Renal pelvis (tissue), 12 donors: ENCODE measurements at places on chromosomes 2 and 18.
A peak's percentile ranks its signal among the peaks of the same experiment; 100 is the strongest.

DNA sequence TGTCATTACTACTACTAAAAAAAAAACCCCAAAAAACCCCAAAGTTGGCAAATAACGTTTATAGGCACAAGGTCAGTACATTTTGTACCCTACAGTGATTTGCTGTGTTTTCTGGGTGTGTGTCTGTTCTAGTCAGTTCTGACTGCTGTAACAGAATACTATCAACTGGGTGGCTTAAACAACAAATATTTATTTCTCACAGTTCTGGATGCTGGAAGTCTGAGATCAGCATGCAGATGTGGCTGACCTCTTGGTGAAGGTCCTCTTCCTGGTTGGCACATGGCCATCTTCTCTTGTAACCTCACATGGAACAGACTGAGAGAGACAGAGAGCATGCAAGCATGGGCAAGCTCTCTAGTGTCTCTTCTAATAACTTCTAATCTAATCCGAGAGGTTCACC is 103.1 kb downstream of the CERS6 start:
- no peak for DNase-seq

DNA sequence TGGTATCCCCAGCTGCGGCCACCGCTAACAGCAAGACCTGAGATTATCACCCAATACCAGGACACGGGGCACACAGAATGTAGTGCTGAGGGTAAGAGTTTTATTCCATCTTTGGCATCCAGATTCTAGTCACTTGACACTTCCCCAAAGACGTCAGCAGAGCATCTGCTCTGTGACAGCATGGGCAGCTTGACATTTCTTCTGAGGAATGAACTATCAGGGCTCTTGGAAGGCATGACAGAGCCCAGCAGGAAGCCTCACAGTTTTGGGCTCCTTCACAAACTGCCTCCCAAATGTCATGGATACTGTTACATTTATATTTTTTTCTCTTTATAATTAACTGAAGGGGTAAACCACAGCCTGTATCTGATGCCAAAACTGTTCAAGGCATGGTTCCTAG is 1010.7 kb downstream of the TDRD15 start:
- no peak for DNase-seq

- no peak for DNase-seq
These were observed 103.9 kb upstream of the HS6ST1 start for GRCh38 chr2:128422571-128422970.

GRCh38 chr2:232931636-232932035 is 61.6 kb downstream of the SNORC start:
- DNase-seq: no peak

DNA sequence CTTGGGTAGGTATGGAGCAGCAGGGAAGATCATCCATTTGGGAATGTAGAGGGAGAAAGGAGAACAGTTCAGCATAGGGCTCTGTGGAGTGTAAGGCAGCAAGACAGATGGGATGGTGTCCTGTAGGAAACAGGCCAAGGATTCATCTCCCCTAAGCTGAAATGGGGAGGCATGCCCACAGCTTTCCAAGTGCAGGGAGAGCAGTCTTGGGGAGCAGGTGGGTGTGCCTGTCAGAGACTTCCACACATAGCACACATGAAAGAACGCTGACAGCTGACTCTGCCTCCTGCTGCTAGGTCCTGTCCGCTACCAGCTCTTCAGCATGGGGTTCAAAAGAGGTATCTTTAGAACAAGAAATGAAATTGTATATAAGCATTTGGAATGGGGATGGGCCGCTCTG is 9.0 kb downstream of the SETBP1 start:
- DNase-seq: no peak

GRCh38 chr18:28189400-28190239 is 12.7 kb upstream of the CDH2 start:
- DNase-seq: no peak

DNA sequence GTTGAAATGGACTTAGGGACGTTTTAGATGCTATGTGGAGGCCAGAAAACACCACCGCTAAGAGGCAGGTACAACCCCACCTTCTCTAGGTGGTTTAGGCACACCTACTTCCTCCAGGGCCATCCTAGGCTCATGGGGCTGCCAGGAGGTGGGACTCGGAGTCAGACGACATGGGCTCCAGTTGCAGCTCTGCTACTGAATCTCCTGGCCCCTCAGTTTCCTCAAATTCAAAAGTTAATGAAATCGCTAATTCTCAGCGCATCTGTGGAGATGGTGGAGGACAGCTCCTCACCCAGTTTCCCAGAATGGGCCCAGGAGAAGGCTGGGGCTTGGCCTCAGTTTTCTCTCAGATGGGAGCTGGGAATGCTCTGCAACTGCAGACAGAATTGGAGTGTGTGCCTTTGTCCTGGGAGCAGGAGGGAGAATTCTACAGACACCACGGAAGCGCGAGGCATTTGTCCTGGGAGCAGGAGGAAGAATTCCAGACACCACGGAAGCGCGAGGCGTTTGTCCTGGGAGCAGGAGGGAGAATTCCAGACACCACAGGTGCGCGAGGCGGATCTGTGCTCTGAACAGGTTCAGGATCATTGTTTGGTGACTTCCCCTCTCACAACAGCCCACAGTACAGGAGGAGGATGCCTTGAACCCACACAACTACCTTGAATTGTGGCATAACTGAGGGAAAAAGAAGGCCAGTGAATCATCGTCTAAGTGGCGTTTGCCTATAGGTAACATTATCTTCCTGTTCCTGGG is 103.7 kb upstream of the PXDN start:
- no peak for DNase-seq

- DNase-seq: peak; percentile 15
These were observed 82.7 kb downstream of the ORC4 start for GRCh38 chr2:147937744-147938349.

DNA sequence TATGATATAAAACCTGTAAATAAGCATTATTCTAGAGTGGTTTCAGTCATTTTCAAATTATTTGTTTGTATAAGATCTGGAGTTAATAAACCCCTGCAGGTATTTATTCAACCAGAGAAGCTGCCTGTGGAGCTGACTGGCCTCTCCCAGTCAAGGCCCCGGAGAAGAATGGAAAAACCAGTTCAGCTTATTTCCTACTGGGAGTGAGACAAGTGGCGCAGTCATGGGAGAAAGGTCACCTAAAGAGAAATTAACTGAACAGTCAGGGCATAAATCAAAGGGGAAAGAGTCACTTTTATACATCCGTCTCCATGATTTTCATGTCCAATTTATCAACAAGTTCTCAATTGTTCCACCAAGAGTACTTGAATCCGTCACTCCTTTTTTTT is 240.9 kb downstream of the RNF152 start:
- no peak for DNase-seq

DNA sequence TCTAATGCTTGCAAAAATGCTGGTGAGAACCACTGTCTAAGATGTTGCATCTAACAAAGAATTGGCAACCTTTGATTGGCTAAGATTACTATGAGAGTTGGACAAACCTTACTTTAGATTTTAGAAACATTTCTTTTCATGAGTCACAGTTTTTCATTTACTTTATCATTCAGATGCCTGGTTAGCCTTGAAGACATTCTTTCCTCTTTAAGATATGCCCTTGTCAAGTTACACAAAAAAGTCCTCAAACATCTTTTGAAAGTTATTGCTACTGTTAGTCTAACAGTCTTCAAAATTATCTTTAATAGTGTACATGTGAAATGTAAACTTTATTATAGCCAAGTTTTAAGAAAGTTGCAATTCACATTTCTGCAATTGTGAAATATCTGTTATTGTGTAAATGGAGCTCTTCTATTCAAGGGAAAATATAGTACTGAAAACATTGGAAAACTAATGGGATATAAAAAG is 276.3 kb downstream of the RND3 start:
- no peak for DNase-seq

DNA sequence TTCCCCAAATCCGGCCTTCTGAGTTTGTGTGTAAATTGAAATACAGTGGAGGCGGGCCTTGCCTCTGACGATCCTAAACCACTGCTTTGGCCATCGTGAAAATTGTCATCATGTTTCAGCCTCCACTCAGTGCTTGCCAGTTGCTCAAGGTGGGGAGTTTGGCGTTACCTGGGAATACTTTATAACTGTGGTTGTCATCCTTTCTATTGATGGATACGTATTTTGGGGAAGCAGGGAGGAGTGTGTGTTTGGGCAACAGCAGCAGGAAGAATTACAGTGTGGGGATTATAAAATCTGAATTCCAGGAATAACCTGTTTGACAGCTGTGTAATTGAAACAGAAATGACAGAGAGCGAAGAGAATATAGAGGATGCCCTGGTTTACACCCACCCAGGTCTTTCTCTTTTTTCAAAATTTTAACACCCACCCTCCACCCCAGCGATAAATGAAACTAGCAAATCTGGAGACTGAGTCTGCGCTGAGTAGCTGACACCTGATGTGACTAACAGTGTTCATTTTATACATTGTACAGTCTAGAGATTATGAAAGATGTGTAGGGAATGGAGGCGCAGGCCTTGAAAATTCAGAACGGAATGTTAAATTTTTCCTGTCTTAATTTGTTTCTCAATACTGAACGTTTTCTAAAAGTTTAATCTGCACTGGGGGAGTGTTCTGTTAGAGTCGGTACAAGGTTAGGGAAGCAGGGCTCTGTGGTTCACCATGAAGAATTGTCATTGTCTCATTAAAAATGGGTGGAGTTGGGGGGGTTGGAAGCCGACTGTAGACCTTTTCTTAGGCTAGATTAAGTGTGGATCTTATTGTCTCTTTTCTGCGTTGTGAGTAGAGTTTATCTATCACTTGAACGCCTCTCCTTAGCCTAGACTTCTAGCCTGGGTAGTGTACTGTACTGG is 1.6 kb downstream of the MAP4K4 start:
- no peak for DNase-seq

DNA sequence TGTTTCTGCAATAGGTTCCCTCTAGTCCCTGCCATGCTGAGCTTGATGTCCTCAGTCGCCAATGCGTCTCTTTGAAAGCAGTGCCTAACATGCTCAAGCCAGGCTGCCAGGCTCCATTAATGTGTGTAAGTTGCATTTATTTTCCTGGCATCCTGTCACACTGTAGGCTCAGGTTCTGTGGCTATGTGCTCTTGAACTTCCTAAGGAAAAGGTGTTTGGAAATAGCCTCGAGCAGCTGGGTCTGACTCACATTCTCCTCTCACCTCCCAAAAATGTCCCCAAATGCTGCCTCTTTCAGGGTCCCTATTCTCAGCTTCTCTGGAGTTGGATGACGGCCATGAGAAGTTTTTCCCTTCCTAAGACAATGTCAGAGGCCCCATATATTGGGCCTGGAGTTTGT is 58.0 kb upstream of the SLC14A2 start:
- DNase-seq: no peak

DNA sequence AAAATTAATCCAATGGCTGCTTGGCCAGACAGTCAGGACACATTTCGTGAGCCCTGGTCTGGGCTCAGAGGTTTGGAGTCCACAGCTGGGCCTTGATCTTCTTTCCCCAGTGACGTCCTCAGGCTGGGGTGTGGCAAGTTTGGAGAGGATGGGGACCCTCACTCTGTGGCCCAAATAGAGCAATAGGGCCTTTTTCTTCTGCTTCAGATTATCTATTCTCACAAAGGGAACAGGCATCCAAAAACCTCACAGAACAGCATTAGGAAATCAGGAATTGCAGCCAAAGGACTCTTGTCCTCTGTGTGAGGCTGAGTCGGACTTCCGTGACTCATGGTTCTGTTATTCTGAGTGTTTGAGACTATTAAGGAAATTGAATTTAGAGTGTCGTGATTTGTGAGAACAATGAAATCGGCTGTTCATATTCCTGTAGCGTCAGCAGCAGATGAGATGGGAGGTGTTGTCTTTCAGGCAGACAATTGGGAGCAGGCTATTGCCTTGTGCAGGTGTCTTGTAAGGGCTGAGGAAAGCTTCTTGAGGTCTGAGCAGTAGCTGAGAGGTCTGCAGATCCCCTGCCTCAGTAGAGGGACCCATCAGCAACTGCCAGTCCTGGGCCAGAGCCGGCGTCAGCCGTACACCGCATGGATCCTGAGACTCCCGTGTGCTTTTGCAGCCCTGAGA is 113.8 kb downstream of the SH3RF3 start:
- no peak for DNase-seq

DNA sequence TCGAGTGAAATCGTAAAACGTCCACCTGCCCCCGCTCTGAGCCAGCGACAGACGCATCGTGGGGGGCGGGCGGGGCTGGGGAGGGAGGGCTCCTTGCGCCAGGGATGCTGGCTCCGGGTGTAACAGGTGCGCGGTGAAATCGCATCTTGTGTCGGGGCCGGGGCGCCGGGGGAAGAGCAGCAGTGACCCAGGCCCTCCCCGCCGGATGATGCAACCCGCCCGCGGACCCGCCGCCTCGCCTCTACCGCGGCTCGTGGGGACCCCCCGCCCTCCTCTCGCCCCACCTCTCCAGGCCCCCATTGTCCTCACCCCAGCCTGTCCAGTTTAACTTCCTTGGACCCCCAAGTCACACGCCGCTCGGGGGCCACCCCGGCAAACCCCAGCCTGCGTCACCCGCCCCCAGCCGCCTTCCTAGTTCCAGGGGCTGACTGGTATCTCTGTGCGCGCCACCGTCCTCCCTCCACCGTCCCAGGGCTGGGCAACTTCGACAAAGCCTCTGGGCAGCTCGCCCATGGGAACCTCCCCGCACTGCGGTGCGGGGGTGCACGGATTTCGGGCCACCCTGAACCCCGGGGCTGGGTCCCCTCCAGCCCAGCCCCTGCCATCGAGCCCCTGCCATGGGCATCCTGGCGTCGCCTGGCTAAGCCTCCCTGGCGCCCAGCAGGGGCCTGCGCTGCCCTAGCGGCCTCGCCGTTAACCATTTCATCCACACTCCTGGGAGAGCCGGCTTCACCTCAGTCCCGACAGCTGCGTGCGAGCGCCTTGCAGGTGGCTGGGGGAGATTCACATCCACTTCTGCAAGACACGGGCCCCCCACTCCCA is 799 bp upstream of the KIF1A start:
- no peak for DNase-seq

DNA sequence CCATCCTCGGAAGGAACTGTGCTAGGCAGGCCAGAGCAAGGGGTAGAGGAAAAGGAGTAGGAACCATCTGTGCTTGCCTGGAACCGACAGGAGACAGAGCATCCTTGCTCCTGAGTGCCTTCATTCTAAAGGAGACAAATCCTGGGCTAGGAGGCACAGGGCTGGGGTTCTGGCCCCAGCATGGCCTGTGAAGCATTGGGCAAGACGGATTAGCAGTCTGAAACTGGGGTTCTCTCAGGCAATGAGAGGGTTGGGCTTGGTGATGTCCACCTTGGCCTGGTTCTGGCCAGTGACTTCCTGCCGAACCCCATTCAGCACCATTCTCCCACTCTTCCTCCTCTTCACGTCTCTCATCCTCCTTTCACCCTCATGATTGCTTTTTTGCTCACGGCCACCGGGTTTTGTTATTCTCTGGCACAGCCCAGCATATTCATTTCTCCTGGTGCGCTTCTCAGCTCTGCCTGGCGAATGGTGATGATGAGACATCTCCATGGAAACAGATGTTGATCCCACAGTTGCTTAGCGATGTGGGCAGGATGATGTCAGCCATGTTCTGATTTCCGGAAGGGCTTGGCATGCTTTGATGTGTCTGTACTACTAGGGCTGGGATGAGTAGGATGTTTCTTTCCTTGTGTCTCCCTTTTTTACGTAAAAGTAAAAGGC is 127.7 kb downstream of the CAPN13 start:
- no peak for DNase-seq
